Transverse colon (tissue), 4 donors: ENCODE measurements at places on chromosomes 2 and 18.

DNA sequence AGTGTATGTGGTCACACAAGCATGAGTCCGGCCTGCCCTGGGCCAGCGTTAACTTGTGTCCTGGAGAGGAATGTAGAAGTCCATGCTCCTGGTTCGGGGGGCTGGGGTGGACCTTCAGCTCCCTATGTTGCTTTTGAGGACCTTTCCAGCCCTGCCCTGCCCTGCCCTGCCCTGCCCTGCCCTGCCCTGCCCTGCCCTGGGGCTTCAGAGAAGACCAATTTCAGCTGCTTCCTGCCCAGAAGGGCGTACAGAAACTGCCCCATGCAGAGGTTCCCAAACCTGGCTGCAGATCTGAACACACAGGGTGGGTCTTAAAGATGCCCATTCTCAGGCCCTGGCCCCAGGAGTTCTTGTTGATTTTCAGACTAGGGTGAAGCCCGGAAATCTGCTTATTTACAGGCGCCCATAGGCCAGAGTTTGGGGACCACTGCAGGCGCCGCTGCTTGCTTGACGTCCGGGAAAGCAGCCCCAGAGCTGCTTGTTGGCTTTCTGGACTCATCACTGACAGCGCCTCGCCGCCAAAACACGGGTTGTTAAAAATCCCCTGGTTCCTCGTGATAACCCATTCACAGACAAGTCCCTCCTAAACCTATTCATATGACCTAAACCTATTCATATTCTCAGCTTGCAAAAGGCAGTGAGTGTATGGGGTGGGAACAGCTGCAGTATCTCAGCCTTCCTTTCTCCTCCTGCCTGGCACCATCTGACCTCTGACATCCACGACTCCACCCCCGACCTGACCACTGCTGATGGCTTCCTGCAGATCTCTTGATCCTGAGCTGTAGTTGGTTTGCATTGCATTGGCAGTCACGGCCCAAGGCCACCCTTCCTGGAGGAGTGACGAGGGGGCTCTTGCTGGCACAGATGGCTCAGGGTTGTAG, 198.3 kb downstream of the GLI2 start:
- no peak for DNase-seq

GRCh38 chr2:22692746-22693145, 692.2 kb upstream of the KLHL29 start:
- DNase-seq, result no peak

DNA sequence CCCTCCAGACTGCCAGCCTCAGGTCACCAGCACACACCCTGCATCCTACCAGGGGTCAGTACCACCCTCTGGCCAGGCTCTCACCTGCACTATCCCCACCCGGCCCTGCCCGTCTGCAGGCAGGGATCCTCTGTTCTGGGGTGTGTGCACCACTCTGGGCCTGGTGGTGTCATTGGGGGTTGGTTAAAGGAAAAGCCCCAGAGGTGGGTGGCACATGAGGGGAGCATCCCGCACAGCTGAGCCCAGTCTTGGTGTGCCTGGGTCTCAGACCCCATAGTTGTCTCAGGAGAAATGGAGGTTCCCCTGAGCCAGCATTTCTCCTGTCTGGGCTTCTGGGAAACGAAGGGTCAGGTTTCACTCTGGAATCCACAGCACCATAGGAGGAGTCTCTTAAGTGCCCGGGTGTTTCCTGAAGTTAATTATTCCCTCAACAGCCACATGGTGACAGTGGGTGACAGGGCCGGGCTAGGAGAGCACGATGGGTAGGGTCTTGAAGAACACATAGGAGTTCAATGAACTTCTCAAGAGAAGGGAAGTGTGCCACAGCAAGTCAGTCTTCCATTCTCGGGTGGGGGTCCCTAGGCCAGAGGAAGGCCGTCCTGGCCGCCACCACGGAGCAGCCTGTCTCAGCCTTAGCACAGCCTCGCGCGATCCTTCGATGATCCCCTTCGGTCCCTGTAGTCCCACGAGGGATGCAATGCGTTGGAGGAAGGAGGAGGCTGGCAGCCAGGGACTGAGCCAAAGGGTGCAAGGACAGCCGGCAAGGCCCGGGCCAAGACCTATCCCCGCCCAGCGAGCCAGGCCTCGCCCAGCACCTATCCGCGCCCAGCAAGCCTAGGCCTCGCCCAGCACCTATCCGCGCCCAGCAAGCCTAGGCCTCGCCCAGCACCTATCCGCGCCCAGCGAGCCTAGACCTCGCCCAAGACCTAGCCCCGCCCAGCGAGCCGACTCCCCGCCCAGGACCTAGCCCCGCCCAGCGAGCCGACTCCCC, 1.1 kb upstream of the FARP2 start:
- peak; percentile 93 for DNase-seq

GRCh38 chr2:183592271-183592670, 468.0 kb downstream of the NUP35 start:
- no peak for DNase-seq

- no peak for DNase-seq
Measured at GRCh38 chr2:157447031-157447430, 3.1 kb upstream of the CYTIP start.

GRCh38 chr2:64251497-64252250, 107.5 kb upstream of the PELI1 start:
- DNase-seq, result no peak

DNA sequence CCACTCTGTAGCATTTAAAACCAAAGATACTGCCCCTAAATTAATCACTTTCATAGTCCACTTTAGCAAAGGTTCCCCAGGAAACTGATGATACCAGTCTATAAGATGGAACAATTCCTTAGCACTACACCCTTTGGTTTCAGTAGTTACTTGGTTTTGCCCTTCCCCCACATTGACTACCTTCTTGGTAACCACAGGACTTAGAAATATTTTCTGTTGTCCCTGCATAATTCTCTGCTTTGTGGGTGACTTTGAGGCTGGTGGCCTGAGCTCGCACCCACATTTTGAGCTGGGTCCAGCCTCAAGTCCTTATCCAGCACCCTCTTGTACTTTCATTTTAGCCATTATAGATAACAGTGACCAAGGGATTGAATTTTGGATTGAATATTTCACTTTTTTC, 23.1 kb downstream of the ELP2 start:
- DNase-seq, result no peak

- no peak for DNase-seq
Measured at GRCh38 chr2:118847762-118848172, 319 bp upstream of the EN1 start.

DNA sequence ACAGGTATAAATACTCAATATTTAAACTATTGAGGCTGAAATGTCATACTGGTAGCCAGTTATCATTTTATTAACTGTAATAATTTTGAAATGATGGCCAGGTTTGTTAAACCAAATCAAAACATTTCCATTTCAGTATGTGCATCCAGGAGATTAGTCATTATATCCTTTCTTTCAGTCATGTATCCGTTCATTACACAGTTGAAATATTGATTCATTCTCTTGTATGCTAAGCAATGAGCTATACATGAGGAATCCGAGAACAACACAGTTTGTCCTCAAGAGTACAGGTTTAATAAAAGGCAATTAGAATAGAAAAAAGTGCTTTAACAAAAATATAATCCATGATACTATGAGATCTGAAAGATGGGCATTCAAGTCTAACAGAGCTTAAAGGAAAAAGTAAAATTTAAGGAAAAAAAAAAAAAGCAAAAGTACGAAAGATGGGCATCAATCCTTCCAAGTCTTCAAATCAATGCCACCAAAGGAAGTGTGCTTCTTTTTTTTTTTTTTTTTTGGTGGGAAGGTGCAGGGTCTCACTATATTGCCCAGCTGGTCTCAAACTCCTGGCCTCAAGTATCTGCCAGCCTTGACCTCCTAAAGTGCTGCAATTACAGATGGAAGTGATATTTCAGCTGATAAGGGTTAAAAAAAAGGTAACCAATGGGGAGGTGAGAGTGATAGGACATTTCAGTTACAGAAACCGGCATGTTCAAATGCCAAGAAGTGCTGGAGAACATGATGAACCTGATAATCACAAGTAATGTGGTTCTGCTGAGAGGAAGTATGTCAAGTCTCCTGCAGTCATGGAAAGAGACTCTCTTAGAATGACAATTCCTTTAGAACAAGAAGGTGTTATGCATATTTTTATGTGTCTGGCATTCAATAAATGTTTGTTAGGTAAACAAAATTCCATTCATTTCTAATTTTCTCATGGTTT, 35.8 kb downstream of the PUM2 start:
- DNase-seq, result no peak

- DNase-seq, result no peak
Measured at GRCh38 chr2:29697181-29697580, 224.2 kb downstream of the ALK start.

DNA sequence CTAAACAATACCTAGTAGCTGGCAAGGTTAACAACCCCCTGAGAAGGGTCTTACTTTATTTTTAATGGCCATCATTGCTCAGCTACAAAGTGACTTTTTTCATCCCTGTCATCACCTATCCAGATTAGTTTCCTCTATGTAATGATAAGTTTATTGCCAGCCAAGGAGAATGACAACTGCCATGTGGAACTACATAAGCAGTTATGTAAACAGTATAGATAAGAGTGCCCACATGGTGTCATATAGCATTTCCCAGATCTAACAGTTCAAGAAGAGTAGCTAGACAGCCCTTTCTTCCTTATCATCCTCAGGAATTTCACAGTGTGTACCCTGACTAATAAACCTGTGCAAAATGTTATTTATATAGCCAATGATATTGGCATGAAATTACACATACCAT, 240.2 kb upstream of the PIK3C3 start:
- DNase-seq, result no peak

- DNase-seq, result no peak
Measured at GRCh38 chr2:176934869-176935415, 277.7 kb upstream of the HNRNPA3 start.

DNA sequence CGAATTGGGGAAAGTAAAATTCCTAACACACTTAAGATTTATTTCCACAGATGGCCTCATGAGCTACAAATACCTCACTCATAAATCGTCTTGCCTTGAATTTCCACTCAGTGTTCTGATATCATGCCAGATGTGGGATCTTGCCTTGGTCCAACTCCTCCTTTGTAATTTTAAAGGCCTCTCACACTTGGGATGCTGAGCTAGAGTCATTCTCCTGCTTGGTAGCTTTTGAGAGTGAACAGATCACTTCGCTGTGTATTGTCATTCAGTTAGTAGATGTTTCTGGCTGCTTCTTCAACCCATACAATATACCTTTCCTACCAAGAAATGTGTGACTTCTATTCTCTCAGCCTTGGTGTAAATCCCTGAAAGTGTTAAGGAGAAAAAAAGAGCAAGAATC, 309.2 kb downstream of the NRXN1 start:
- no peak for DNase-seq

DNA sequence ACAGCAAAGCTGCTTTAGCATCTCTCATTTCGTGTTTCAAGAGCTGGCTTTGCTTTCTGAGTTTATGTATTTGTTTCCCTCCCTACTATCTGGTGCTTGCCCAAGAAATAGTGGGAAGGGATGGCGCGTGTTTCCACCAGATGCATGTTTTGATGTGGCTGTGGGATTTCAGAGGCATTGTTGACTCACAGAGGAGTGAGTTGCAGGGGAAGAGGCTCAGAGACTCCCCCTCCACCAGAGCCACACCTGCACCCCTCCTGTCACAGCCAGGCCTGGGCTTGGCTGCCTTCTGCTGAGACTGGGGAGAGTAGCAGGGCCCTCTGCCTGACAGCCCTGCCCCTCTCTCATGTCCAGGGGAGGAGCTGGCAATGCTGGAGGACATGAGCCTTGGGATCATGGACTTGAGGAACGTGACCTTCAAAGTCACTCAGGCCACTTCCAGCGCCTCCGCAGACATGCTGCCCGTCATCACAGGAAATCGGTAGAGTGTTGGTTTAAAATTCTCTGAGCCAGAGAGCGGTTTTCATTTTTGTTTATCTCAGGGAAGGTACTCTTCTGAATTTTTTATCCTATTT, 42.9 kb downstream of the COA5 start:
- DNase-seq, result no peak

- DNase-seq, result peak; percentile 83
Measured at GRCh38 chr2:45649858-45650811, 1.3 kb upstream of the PRKCE start.

DNA sequence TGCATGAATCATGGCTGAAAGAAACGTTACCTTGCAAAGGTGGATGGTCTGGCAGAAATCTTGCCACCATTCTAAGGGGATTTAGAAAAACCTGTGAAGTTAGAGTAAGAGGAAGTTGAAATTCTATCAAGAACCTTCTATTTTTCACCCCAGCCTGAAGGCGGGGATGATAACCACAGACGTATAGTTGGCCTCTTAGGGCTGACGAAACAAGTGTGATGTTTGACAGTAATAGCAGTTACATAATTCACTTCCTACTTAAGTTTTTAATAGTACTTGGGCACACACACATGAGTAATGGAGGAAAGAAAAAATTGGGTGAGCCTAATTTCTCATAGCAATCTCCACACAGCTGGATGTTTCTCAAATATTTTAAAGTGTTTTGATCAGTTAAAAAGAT, 336.6 kb upstream of the SALL3 start:
- DNase-seq, result no peak

DNA sequence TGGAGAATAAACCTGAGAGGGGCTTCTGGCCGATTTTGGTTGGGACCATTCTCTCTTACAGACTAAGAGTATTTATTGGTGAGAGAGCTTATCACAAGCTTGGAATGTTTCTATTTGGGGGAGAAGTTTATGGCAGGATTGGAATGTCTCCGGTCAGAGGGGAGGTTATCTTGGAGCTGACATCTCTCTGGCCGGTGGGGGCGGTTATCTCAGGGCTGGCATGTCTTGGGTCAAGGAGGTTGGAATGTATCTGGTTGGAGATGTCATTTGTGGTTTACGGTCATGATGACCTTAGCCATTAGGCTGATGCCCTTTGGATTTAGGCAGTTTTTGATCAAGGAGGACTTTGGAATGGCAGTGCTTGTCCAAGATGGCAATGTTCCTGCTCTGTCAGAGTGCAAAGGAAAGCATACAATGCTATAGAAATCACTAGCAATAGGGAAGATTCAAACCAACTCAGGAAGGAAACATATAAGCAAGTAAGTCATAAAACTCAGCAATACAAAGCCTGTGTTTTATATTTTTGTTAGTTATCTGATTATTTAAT, 362.4 kb upstream of the LRATD1 start:
- DNase-seq, result no peak

DNA sequence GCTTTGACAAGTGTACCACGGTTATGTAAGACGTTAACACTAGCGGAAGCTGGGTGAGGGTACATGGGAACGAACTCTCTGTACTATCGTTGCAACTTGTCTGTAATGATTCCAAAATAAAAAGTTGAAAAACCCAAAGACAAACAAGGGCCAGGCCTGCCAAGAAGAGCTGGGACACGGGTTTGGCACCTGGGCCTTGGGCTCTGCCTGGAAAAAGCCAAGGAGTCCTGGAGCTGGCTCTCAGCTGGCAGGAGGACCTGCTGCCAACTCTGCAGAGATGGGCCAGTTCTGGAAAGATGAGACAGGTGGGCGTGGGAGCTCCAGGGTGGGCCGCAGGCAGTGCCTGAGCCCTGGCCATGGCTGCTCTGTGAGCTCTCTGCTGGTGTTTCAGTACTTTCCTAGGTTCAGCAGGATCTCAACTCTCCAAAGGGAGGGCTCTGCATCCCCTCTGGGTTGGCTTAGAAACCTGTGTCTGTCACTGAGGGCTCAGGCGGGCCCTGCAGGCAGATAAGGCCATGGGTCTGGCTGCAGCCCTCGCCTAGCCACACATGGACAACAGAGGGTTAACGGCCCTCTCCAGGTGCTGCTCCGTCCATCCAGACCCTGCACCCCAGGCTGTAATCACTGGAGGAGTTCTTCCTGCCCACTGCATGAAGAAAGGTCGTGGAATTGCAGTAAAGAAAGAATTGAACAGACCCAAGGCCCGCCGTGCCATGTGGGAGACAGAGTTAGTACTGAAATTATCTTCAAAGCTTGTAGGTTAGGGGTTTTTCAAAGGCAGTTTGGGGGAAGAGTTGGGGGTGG, 89.9 kb downstream of the RHOB start:
- DNase-seq, result no peak
